T-helper 2 cell (primary cell): ENCODE measurements at places on chromosomes 4 and X.

DNA sequence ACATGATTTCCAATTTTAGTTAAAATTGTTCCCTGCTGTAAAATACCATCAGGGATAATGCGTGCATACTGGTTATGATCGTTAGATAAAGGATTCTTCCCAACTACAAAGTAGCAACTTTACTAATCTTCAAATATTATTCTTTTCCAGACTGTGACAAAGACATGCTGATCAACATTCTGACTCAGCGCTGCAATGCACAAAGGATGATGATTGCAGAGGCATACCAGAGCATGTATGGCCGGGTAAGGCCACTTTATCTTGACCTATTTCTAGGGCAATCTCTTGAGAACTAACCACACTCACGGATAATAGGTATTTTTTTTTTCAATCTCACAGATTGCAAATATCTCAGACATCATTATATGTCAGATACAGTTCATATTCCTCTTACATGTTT, 47.0 kb downstream of the ANXA10 start:
- no peak for DNase-seq

GRCh38 chr4:154618708-154619315, 6.4 kb upstream of the FGG start:
- peak; percentile 2 for DNase-seq

DNA sequence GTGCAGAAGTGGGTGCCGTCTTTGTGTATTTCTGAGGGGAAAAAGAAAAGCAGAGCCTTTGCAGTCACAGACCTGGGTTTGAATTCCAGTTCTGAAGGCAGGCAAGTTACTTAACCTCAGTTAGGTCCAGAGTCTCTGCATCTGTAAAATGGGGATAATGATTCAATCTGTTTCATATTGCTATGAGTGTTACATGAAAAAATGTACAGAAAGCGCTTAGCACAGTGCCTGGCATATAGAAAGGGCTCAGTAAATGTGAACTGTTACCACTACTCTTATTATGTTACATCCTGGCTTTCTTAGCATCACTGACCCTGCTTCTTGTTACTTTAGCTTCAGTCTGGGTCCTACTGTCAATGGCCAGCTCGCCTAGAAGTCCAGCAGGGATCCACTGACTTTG, 45.9 kb downstream of the DOCK11 start:
- DNase-seq = no peak

DNA sequence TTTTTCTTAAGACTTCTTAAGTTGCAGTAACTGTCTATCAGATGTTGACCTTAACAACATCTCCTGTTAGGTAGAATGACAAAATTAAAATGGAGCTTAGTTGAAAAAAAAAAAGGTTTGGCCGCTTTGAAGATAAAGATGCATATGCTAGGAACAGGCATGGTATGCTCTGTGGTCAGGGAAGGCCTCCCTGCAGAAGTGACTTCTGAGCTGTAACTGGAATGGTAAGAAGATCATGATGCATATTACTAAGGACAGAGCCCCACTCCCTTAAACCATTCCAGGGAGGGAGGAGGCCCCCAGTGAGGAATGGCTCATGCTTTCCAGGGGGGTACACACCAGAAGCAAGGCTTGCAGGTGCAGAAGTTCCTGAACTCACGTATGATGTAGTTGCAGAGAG, 43.7 kb downstream of the PDLIM5 start:
- DNase-seq = no peak

GRCh38 chr4:55781812-55782211, 37.8 kb upstream of the EXOC1L start:
- DNase-seq = no peak

GRCh38 chrX:68880846-68881552, 52.2 kb downstream of the EFNB1 start:
- no peak for DNase-seq

- no peak for DNase-seq
These were observed 183.7 kb upstream of the ARHGAP24 start for GRCh38 chr4:85291226-85291625.

GRCh38 chr4:102819588-102820365, 7.6 kb downstream of the UBE2D3 start:
- no peak for DNase-seq

- DNase-seq = no peak
These were observed 53.0 kb upstream of the PROM1 start for GRCh38 chr4:16136827-16137226.

GRCh38 chr4:156948133-156948532, 23.5 kb downstream of the PDGFC start:
- DNase-seq = no peak

GRCh38 chr4:156896527-156896926, 75.1 kb downstream of the PDGFC start:
- DNase-seq = no peak

- DNase-seq = no peak
These were observed 48.4 kb upstream of the SPANXN4 start for GRCh38 chrX:142977128-142977914.

GRCh38 chr4:122666527-122667245, 45.8 kb upstream of the IL21 start:
- no peak for DNase-seq

GRCh38 chr4:159240687-159241086, 137.8 kb downstream of the RAPGEF2 start:
- no peak for DNase-seq

GRCh38 chr4:182206266-182206665, 36.9 kb upstream of the TENM3 start:
- DNase-seq = no peak

- DNase-seq = no peak
These were observed 58.7 kb downstream of the UGT2B10 start for GRCh38 chr4:68874507-68874906.

DNA sequence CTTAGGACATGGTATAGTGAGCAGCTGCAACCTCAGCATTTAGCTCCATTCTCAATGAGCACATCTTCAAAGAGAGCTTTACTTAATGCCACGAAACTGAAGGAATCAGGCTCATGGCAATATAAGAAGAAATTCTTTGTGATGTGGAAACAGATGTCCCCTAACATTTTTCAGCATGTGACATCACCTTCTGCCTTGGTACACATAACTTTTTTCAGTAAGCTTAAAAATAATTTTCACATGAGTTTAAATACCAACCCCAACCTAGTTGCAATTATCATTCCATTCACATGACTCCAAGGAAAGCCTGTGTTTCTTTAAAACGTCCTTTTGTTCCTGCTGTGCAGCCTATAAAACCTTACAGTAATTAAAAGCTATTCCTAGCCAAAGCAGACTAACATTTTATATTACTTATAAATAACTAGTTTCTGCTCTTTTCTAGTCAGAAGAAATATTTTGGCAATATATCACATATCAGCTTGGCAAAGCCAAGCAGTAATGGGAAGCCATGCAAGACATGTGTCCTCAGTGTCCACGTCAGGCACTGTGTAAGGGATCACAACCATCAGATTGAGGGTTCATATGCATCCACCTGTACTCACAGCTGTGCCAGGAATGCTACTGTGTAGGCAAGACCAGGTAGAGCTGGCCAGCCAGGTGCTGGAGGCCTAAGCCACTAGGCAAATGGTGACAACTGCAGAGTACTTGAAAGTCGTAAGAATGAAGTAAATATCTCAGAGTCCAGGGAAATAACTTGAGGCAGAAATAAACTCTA, 466.6 kb downstream of the INPP4B start:
- no peak for DNase-seq
